Effector CD8-positive, alpha-beta T cell (primary cell): ENCODE measurements at places on chromosomes 6 and 20.

GRCh38 chr6:90401933-90402830 lies 105.5 kb upstream of the BACH2 start:
- no peak for DNase-seq

DNA sequence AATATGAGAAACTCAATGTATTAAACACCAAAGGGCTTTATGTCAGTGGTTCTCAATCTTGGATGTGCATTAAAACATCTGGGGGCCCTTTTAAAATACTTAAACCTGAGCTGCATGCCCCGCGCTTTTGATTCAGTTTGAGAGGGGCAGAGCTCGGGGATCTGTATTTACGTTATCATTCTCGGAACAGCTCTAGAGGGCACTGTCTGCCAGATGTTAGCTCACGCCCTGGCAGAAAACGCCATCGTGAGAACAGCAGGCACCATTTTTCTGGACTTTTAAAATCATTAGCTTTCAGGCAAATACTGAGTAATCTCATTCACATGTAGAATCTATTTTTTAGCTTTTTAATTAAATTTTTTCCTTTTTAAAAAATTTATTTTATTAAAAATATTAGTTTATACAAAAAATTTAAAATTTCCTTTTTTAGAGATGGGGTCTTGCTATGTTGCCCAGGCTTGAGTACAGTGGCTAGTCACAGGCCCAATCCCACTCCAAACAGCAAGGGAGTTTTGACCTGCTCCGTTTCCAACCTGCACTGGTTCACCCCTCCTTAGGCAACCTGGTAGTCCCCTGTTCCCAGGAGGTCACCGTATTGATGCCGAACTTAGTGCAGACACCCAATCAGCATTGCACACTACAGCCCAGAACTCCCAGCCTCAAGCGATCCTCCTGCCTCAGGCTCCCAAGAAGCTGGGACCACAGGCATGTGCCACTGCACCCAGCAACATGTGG lies 30.0 kb upstream of the ZNF133 start:
- no peak for DNase-seq

- DNase-seq = no peak
These were observed 319.3 kb upstream of the CITED2 start for GRCh38 chr6:139693735-139694134.

- DNase-seq = no peak
These were observed 70.0 kb downstream of the HDDC2 start for GRCh38 chr6:125231574-125232343.

GRCh38 chr20:58374906-58375758 lies 13.9 kb upstream of the VAPB start:
- DNase-seq = no peak

- no peak for DNase-seq
These were observed 683.0 kb upstream of the MANEA start for GRCh38 chr6:94894300-94894699.

- peak; percentile 63 for DNase-seq
These were observed 47.8 kb upstream of the GATA5 start for GRCh38 chr20:62523473-62524203.

GRCh38 chr20:25858495-25859425 lies 162.1 kb upstream of the ZNF337 start:
- no peak for DNase-seq

- no peak for DNase-seq
These were observed 20.3 kb downstream of the PHIP start for GRCh38 chr6:79057746-79058145.

- DNase-seq = no peak
These were observed 23.9 kb downstream of the ADTRP start for GRCh38 chr6:11754625-11755271.

DNA sequence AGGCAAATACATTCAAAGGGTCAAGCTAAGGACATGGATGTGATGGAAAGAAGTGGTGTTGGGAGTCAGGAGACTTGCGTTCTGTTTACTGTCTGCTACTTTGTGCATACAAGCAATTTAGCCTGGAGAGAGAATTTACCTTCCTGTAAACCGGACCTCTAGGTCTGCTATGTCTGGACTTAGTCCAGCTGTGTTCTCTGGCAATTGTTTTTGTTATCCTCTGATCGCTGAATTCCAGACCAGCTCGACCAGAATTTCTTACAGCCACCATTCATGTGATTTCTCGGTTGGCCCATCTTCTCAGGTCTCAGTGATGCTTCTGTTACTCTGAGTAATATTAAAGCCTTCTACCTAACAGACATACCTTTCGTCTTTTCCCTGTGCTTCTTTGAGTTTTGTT lies 75.2 kb downstream of the LRRC1 start:
- no peak for DNase-seq

DNA sequence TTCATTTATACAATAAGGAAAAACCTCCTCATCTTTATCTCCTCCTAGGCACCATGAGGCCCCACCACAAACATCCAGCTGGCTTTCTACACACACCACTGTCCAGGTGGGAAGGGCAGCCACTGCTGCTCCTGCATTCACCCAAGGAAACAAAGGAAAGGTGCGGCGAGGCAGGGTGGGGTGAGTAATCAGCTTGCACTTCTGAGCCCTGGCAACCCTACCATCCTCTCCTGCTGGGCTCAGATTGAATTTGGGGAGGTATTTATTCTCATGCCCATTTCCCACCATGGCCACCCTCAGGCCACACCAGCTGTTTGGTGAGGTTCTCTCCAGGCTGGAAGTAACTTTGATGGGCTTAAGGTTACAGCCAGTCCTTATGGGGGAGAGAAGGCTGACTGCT lies 31.2 kb upstream of the SPDEF start:
- DNase-seq = no peak
